8988T (cell line): ENCODE measurements at places on chromosomes 3 and 15.

DNA sequence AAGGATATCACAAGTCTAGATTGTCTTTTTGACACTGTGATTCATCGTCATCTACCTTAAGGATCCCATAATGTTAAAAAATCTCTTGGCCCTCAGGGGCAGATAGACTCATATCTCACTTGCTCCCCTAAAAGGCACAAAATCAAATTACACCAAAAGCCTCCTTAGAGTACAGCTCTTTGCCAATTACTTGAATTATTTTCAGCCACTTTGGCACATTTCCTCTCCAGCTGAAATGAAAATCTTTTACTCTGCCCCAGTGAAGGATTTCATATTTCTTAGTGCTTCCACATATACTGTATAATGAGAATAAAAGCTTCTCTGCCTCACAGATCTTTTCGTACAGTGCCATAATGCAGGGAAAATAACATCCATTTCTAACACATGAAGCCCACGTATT is 190.7 kb upstream of the GBE1 start:
- DNase-seq = no peak

DNA sequence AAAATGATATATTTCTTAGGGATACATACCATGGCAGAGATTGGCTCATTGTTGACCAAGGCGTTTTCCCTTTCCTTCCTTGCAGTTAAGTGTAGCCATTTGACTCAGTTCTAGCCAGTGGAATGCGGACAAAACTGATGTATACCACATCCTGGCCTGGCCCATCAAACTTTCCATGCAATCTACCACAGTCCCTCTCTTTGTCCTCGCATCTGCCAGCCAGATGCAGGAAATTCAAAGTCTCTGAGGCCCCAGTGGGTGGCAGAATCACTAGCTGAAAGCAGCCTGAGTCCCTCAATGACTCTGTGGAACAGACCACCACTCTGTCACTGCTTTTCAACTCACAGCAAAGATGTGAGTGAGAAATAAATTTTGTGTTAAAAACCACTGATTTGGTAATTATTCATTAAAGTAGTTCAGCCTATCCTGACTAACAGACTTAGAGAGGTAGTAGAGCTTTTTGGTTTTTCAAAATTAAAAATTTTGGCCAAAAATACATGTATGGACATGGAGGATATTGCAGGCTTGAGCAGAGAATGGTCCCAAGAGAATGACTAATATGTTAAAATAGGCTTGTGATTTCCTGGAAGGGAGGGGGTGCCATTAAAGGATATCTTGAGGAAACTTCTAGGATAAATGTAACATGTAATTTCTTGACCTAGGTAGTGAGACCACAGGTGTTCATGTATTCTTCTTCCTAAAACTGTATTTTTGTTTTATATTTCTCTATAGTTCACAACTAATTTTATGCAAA is 10.9 kb downstream of the LRRFIP2 start:
- no peak for DNase-seq

- DNase-seq = no peak
These were observed 42.3 kb downstream of the TP63 start for GRCh38 chr3:189673535-189673934.

- no peak for DNase-seq
These were observed 6.0 kb downstream of the TIPARP start for GRCh38 chr3:156680243-156680914.

- DNase-seq = no peak
These were observed 13.7 kb upstream of the TPRG1 start for GRCh38 chr3:189158034-189158433.

DNA sequence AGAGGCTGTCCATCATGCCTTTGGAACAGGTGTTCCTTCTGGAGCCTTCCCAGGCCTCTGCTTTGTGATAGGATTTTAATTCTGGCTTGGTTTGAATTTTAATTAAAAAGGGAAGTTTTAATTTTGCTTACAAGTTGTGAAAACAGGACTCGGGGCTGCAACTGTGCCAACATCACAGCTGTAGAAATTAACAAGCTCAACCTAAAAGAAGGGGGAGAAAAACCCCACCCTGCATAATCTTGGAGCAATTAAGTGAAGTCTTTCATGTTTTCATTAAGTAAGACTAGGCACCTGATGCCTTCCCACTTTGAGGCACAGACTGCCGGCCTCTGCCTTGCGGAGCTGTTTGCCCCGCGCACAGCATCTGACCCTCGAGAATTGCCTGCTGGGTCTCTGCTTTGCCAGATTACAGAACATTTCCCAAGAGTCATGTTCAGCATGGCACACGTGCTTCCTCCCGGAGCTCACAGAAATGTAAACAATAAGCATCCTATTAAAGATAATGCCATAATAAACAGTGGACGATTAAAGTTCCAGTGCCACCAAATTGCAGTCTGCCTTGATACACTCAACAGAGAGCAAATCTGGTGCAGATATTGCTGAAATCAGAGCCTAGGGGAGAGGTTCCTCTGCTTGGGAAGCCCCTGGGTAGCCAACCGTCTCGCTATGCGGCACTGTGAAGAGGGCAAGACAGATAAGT is 364.2 kb downstream of the LRTM1 start:
- DNase-seq = no peak

DNA sequence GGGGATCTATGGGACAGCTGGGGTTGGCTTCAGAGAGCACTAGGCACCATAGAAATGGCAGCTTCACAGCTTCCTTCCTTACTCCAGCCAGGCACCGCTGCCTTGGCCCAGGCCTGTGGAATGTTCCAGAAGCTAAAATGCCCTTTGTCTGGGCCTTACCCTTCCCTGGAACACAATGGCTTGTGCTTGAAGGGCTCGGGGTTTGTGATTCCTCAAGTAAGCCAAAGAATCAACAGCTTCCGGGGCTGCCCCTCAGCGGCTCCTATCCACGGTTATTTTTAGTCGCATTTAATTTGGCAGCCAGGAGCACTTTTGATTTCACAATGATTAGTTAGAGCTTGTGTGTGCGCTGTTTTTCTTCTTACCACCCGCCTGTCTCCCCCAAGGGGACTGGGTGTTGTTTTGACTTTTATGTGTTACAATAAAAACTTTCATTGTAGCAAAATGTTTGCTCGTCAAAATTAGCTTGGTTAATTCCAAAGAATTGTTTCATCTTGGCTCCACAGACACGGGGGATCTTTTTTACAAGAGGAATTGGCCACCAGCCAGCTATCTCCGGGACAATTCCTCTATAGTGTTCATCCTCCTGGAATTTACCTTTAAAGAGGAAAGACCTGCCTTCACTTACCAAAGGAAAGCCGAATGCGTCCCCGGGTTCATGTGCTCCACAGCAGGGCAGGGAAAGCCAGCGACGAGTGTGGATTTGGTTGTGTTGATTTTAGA is 73.8 kb downstream of the TLE3 start:
- no peak for DNase-seq

- DNase-seq = no peak
These were observed 4.5 kb upstream of the AP2M1 start for GRCh38 chr3:184169896-184170875.

- no peak for DNase-seq
These were observed 16.3 kb downstream of the ISG20 start for GRCh38 chr15:88655103-88655553.

GRCh38 chr15:101264911-101265641 is 12.2 kb downstream of the SELENOS start:
- DNase-seq = no peak

GRCh38 chr3:106392915-106393314 is 524.1 kb upstream of the CBLB start:
- no peak for DNase-seq

DNA sequence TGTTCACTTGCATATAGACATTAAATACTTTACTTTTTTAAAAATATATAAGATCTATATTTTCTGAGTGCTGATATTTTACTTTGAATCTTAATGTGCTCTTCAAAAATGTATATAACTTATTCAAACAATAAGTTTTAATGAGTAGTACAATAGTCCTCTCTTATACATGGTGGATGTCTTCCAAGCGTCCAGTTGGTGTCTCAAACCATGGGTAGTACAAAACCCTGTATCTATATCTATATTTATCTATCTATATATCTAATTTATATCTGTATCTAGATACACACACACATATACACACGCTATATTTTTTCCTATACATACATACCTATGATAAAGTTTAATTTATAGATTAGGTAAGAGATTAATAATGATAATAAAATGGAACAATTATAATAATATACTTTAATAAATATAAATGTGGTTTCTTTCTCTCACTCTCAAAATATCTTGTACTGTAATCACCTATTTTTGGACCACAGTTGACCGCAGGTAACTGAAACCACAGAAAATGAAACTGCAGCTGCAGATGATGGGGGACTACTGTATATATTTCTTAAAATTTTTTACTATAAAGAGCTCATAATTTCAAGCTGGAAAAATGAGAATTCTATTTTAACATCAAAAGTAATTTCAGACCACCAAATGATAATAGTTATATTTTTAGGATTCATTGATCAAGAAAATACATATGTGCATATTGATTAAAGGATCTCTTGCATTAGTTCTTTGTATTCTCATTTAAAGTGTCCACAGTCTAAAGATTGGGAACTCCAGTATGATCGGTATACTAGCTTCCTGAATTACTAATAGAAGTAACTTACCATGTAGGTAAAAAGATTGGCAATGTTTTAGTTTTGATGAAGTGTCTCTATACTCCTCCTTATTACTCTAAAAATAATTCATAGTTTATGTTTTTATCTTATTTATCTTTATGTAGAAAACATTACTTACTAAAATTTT is 215.1 kb upstream of the MLF1 start:
- DNase-seq = no peak

GRCh38 chr15:68145706-68146105 is 59.4 kb downstream of the CALML4 start:
- no peak for DNase-seq

GRCh38 chr3:71423151-71423906 is 160.2 kb downstream of the FOXP1 start:
- no peak for DNase-seq

- DNase-seq = no peak
These were observed 134.3 kb upstream of the RARB start for GRCh38 chr3:25293736-25294135.

- no peak for DNase-seq
These were observed 128.4 kb upstream of the IGF1R start for GRCh38 chr15:98519767-98520550.

- no peak for DNase-seq
These were observed 163.3 kb downstream of the AKAP13 start for GRCh38 chr15:85543741-85544155.

DNA sequence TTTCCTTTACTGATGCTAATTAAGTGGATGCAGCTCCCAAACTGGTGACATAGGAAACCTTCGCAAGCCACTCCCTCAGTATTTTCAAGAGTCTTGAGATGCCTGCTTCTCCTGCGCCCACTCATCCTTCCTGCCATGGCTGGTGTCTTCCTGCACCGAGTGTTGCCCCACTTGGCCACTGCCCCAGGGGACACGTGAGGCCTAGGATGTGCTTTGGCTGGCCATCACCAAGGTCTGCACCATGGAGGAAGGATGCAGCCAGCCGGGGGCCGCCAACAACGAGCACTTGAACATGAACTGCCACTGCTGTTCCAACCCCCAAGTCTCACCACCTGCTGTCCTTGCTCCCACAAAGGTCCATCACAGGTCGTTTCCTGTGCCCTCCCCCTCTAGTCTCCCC is 34.1 kb downstream of the EPHB3 start:
- no peak for DNase-seq

DNA sequence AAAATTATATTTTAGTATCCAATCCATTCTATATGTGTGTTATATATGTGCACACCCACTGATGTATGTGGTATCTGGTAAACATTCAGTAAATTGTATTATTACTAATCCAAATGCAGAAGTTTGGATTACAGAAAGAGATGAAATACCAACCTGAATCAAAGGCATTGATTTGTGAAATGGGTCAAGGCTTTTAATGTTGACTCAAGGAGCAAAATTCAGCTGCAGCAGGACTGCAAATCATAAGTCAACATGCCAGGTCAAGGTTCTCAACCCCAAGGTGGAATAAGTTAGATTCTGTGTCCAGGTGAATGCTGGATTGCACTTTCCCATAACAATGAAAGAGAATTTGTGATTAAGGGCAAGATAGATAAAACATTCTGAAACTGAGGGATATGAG is 190.7 kb downstream of the GAP43 start:
- no peak for DNase-seq

DNA sequence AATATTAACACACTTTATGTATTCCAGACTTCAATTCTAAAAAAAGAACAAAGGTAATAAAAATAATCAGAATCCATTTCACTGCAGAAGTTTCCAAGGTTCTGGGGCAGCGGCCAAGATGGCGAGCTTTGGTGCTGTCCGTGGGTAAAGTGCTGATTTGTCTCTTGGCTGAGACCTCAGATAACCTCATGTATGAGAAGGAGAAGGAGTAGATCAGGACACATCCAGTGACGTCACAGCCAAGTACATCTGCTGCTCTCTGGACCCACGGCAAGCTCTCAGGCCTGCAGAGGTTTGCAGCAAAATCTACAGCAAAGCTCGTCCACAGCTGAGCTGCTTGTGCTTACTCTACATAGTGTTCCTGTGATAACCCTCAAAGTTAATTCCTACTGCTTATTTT is 165.7 kb downstream of the MAGI1 start:
- no peak for DNase-seq

DNA sequence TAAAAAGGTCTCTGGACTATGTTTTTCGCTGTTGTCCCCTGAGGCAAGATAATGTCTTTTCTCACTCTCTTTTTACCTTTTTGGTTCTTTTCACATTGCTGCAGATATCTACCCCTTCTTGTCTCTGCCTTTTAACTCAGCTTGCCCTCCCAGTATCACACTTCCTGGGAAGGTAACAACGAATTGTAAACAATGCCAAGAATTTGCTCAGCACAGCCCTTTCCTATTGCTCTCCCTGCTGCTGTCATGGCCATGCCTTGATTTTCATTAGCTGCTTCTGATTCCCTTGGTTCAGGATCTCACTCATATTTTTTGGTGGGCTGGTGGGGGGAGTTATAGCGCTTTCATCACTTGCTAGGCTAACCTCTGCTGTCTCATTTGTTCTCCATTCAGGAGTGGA is 123.1 kb upstream of the DPH6 start:
- DNase-seq = no peak

DNA sequence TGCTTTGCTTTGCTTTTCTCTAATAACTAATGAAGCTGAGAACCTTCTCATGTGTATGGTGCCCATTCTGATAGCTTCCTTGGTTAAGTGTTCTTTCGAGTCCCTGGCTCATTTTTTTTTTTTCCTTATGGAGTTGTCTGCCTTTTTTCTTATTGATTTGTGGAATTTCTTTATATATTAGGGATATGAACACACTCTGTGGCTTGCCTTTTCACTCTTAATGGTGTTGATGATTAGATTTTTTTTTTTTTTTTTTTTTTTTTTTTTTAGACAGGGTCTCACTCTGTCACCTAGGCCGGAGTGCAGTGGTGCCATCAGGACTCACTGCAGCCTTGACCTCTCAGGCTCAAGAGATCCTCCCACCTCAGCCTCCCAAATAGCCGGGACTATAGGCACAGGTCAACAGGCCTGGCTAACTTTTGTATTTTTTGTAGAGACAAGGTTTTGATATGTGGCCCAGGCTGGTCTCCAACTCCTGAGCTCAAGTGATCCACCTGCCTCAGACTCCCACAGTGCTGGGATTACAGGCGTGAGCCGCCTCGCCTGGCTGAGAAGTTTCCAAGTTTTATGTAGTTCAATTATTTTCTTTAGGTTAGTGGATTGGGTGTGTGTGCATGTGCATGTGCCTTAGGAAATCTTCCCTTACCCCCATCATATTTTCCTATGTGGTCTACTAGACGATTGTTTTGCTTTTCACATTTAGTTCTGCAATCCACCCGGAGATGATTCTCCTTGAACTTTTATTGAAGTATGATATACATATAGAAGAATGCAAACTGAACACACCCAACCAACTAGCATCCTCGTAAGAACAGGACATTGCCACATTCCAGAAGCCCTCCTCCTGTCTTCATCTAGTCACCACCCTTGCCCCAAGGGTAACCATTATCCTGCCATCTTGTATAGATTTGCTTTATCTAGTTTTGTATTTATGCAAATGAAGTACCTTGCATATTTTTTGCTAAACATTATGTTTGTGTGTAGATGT is 1.7 kb upstream of the SNRPA1 start:
- DNase-seq = no peak
